Cortex of kidney (tissue), 1 donor: ENCODE measurements at places on chromosomes 2 and 18.

- no peak for DNase-seq
Measured at GRCh38 chr2:71849111-71849510, 298.6 kb downstream of the CYP26B1 start.

DNA sequence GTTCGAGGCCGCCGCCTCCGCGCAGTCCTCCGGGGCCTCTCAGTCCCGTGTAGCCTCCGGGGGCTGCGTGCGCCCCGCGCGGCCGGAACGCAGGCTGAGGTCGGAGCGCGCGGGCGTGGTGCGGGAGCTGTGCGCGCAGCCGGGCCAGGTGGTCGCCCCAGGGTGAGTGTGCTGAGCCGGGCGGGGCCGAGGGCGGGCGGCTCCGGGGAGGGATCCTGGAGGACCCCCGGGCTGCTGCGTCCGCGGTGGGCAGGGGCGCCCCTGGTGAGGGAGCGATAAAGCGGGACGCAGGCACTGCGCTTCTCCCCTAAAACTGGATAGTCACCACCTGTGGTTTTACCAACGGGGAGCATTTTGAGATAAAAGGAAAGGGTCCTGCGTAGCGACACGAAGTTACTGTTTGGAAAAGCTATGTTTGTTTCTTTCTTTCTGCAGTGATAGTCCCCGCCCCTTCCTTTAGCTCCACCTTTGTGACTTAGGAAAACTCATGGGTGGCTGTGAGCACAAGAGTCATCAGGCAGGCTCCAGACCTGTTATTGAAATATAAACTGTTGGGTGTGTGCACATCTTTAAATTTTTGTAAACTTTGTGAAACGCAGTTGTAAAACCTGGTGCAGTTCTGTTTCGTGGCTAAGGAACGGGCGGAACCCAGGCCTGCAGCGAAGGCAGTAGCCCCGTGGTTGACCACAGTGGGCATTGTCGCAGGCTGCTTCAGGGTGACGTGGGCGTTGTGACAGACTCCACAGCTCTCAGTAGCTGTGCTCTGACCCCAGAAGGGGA is 687 bp downstream of the CTDP1 start:
- DNase-seq, result no peak

- DNase-seq, result no peak
Measured at GRCh38 chr2:75787532-75788132, 76.9 kb upstream of the GCFC2 start.

DNA sequence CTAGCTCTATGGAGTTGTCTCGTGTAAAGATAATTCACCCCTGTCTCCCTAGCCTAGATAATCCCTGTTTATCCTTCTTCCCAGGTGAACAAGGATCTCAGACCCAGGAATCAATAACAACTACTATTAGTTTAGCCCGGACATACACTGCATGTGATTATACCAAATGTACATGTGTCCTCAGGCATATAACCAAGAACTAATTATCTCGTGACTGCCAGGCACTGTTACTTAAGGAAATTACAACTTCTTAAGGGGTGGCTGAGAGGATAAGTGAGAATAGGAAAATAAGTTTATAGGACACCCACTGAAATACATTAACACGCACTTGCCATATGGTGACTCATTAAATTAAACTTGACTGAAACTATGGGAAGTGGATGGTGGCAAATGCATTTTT is 126.6 kb downstream of the CNTNAP5 start:
- no peak for DNase-seq

DNA sequence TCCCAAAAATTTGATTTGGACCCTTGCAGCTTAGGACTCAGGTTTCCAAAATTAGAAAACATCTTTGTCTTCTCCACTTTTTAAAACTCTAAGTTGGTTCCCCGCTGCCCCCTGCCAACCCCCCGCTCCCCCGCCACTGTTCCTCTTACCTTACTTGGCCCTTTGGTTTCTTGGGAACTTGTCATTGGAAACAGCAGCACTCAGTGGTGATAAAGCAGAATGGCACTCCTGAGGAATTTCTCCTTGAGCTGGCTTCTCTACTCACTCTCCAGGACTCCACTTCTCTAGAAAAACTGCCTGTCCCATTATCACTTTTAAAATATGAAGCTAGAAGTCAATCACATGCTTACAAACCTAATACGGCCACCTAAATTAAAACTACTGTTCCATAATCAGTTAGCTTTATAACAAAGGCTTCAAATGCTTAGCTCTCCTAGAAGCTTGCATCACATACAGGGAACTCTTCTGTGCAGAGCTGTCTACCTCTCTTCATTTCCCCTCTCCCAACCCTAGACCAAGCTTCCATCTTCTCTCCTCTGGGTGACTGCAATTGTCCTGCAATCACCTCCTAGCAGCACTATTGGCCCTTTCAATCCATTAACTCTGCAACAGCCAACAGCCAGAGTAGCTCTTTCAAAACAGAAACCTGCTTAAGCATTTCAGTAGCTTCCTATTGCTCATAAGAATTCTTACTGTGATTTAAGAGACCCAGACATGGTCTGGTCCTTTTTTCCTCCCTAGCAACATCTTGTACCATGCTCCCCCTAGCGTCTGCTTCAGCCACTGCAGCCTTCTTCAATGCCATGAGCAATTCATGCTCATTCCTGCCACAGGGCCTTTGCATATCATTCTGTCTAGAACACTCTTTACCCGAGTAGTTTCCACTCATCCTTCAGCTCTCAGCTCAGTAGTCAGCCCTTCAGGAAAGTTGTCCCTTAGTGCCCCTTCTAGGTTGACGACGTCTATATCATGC is 15.2 kb upstream of the PLEKHM3 start:
- no peak for DNase-seq

GRCh38 chr2:81467096-81467495 is 1162.5 kb upstream of the LRRTM1 start:
- DNase-seq, result no peak

- no peak for DNase-seq
Measured at GRCh38 chr2:174981331-174981730, 23.9 kb downstream of the CHN1 start.

DNA sequence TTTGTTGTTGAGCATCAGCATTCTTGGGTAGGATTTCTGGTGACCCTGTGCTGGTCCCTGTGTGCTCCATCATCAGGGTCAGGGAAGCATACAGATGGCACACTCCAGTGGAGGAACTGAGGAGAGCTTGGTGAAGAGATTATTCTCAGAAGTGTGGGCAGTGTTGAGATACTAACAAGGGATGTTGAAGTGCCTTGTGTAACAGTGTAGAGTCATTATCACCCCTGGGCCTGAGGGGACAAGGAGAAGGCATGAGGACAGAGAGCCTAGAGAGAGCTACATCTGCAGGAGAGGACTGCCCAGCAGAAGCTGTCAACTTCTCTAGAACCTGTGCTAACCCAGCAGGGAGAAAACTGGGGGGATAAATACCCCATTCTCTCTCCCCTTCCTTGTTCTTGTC is 189.0 kb downstream of the PLCL1 start:
- no peak for DNase-seq

DNA sequence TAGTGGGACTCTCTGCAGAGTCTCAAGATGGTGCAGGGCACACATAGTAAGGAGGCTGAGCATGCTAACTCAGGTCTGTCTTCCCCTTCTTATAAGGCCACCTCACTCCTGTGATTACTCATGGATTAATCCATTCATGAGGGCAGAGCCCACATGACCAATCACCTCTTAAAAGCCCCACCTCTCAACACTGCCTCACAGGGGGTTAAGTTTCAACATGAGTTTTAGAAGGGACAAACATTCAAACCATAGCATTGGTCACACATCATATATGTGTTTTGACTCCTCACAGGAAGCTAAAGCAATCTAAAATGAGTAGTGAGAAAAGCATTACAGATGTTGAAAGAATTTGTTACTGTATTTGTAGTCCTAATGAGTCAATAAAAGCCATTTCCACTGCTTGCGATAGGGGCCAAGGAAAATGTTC is 57.5 kb downstream of the DTNA start:
- no peak for DNase-seq

GRCh38 chr18:73728657-73729056 is 419.0 kb downstream of the FBXO15 start:
- DNase-seq, result no peak

- no peak for DNase-seq
Measured at GRCh38 chr18:66931010-66931409, 327.1 kb upstream of the CDH19 start.

- no peak for DNase-seq
Measured at GRCh38 chr2:3355951-3356569, 21.6 kb downstream of the EIPR1 start.

- no peak for DNase-seq
Measured at GRCh38 chr2:238916875-238917590, 69.1 kb downstream of the TWIST2 start.

DNA sequence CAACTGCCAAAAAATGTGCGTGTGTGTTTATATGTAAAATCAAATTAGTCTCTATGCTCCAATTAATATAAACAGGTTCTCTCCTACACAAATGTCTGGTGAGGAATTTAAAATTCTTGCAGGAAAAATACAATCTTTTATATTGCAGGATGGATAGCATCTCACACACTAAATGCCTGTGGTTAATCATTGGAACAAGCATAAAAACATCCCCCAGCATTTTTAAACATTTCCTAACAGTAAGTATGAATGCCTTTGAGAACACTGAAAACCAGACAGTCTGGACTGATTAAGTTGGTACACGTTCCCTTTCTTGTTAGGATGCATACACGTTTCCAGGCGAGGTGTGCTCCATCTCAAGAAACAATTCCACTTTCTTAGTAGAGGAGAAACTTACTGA is 29.9 kb upstream of the PDE1A start:
- DNase-seq, result no peak

GRCh38 chr18:14014456-14014855 is 99.1 kb upstream of the MC2R start:
- no peak for DNase-seq

GRCh38 chr18:43587538-43588153 is 310.4 kb upstream of the SYT4 start:
- DNase-seq, result no peak

- DNase-seq, result no peak
Measured at GRCh38 chr18:58337285-58337684, 291.6 kb downstream of the ALPK2 start.

GRCh38 chr2:184597571-184597991 is 748 bp upstream of the ZNF804A start:
- no peak for DNase-seq

- DNase-seq, result no peak
Measured at GRCh38 chr18:79470547-79470946, 74.8 kb downstream of the NFATC1 start.

- DNase-seq, result no peak
Measured at GRCh38 chr2:171281110-171281509, 120.4 kb upstream of the TLK1 start.

- no peak for DNase-seq
Measured at GRCh38 chr2:121263996-121264715, 20.8 kb downstream of the TFCP2L1 start.

DNA sequence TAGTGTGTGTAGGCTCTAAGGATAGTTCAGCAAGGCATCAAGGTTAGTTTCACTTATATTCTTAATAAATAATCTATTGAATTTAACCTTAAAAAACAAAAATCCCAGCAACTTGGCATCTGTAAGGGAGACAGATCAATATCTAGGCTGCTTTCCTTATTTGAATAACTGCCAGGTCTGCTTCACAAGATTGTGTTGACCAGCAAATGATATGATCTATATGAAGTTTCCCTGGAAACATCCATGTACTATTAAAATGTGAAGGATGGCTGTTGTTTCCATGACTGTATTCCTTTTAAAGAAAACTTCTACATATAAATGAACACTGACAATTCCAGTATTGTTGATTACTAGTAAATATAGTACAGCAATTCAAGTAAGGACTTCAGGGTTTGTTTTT is 109.4 kb downstream of the SPTBN1 start:
- DNase-seq, result no peak

- no peak for DNase-seq
Measured at GRCh38 chr2:112147382-112148168, 9.4 kb downstream of the FBLN7 start.

GRCh38 chr2:121382744-121383143 is 97.7 kb upstream of the TFCP2L1 start:
- no peak for DNase-seq

DNA sequence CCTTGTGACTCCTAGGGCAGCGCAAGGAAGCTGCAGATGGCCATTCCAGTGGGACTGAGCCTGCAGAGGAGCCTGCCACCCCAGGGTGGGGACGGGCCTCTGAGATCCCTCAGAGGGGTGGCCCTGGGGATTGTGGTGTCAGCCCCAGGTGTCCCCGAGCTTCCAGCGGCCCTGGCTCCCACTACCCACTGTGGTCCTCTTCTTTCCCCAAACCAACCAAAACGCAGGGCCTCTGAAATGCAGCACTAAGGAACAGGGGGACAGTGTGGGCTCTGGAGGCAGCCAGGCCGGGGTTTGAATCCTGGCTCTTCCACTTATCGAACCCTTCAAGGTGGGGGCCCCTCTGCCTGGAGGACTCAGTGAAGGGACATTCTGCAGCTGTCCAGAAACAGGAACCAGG is 32.7 kb downstream of the ATOH8 start:
- DNase-seq, result no peak

DNA sequence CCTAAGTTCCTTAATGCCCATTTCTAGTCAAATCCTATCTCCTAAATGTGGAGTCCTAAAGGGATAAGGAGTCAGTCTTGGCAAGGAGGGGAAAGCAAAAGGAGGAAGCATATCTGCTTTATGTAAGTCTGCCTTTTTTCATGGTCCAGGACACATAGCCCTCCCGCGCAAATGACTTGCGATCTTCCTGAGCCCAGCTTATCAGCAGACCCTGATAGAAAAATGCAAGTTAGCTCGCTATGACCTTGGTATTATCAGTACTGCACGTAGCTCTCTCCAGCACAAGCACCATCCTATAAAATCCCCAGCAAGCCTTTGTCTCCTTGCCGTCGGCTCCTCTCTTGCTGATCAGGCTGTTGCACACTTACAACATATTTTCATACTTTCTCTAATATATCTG is 281.4 kb upstream of the KCNH7 start:
- no peak for DNase-seq
